Activated T-helper 1 cell treated with Interleukin-2 at 50 U/mL for 16 hours (primary cell): ENCODE measurements at places on chromosomes 13 and 19.

GRCh38 chr13:74023484-74023883, 110.7 kb downstream of the KLF12 start:
- DNase-seq = no peak

GRCh38 chr19:7565332-7565731, 29.8 kb downstream of the PNPLA6 start:
- no peak for DNase-seq

DNA sequence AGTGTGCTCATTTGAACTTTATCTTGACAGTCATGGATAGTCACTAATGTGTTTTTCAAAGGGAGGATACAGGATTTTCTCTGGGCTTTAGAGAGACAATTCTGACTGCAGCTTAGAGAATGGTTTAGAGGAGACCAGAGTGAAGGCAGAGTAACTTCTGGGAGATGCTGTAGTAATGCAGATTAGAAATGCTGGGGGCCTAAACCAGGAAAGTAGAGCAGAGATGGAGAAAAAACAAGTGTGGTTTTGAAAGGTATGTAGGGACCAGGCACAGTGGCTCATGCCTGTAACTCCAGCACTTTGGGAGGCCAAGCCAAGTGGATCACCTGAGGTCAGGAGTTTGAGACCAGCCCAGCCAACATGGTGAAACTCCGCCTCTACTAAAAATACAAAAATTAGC, 18.3 kb upstream of the CEBPA start:
- DNase-seq = no peak

DNA sequence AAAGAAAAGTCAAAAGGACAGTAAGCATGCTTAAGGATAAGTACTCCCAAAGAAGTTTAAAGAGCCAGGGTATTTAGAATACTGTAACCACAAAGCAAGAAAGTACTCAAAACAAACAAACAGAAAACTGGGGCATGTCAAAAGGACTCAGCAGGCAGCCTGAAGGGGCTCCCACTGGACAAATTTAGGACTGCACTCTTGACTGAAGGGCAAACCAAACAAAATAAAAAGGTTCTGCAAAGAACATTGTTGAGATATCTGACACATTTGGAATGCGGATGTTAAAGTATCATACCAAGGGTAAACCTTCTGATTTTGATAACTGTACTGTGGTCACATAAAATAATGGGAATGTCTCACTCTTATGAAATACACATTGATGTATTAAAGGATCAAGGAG, 157.4 kb downstream of the TNFSF13B start:
- DNase-seq = no peak

- no peak for DNase-seq
Measured at GRCh38 chr13:50800091-50800739, 43.3 kb downstream of the DLEU7 start.

GRCh38 chr19:28744014-28744413, 468.9 kb downstream of the UQCRFS1 start:
- DNase-seq = no peak

DNA sequence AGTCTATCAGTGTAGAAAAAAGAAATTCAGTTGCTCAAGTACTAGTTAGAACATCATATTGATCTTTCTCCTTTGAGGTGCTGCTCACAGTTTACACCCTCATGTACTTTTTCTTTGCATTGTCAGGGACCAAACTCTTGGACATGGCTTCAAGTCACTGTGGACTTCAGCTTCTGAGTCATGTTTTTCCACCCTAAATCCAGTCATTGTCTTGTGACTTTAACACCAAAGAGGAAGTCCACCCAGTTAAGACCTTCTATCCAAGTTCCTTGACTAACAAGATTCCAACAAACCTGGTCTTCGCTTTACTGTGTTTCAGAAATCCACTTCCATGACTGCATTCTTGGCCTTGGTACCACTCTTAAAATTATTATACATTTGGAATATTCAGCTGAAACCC, 206.7 kb upstream of the ARGLU1 start:
- no peak for DNase-seq

- no peak for DNase-seq
Measured at GRCh38 chr13:48629277-48629676, 24.5 kb upstream of the CYSLTR2 start.

GRCh38 chr13:111392486-111392885, 72.0 kb downstream of the TEX29 start:
- DNase-seq = no peak

DNA sequence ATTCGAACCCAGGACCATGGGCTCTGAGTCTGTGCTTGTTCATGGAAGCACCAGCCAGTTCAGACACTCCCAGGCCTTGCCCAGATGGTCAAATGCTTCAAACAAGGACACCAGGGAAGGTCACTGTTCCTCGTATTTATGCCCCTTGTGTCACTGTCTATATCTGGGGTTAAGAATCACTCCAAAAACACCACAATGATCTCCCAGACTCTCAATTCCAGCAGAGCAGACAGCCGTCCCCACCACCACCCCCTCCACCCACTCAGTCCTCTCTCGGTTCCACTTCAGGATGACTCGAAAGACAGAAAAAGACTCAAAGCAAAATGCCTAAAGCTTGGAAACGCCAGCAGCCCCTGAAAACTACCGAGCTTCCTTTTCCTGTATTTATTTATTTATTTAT, 79.0 kb downstream of the INSR start:
- DNase-seq = no peak

DNA sequence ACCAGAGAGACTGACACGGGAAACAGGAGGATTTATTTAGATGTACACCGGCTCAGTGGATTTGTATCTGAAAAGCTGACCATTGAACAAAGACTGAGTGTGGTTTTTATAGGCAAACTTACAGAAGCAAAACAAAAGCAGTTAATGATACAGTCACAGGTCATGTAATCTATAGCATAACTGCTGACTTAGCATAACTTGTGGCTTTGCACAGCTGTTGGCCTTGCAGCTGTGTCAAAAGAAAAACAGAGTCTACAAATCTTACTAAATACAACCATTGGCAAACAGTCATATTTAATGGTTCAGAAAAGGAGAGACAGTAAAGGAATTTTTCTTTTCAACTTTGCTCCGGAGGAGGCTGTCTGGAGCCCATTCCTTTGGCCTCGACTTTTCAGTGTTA, 2.3 kb upstream of the ILF3 start:
- DNase-seq = no peak

DNA sequence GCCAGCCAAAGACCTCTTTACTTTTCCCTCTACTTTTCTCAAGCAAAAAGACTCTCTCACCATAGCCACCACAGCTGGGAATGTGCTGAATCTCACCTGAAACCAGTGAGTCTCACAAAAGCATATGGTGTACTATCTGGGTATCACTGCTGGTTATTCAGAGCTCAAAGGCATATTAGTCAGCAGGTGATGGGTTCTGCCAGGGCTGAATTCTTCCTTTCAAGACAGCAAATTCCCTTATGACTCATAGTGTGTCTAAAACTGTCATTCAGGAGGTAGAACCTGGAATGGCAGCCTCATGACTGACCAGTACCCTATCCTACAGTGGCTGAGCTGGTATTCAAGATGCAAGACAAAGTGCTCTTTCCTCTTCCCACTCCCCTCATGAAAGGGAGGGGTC, 2859.1 kb downstream of the PCDH9 start:
- DNase-seq = no peak

DNA sequence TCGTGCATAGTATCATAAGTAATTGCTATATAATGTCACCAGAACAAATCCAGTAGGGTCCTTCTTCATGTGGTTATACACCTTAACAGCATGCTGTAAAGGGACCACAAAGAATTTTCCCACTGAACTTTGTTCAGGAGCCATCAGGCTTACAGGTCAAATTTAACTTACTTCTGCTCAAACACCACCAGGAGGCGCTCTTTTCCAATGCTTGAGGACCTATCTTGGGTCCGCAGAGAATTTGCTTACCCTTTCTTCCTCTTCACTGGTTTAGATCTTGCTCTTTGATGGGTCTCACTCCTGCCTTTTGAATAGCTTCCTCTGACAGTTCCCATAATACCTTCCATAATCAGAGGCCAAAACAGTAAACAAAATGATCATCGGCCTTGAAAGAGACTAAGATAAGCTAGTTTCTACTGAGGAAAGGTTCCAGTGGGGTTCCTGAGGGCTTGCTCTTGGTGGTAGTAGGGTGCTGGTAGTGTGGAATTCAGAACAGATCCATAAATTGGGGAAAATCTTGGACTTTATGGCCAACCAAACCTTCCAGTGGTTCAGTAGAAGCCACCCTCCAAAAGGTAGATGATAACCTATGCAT, 37.4 kb downstream of the SCGB2B2 start:
- peak; percentile 10 for DNase-seq

DNA sequence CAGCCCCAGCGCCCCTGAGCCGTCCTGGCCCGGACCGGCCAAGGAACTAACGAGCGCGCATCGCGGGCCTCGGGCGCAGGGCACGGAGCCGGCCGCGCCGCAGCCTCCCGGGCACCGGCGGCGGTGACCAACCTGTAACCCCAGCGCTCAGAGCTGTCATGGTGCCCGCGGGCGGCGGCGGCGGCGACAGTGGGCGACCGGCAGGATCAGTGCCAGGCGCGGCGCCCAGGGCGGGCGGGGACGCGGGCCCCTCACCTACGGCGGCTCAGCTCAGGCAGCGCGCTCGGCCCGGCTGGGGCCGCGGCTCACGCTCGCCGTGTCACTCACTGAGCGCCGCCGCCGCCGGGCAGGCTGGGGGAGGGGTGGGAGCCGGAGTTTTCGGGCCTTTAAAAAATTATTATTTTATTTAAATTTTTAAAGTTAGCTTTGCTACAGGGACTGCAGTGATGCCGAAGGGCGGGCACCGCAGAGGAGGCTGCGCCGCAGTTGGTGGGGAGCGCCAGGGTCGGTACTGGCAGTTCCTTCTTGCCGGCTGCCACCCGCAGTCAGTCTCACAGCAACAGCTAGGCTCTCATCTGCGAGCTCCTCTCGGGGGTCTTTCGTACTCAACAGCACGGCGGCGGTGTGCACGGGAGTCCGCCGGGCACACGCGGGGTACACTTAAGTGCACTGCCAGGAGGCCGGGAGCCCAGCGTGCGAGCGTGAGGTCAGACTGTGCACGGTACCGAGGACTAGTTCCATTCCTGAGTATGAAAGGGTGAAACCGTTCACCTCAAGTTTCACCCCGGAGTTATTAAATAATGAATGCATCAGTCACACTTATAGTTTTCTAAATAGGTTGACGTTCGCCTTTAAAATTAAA, at the start of gene NALCN:
TSS of gene NALCN (minus strand) at position 328 of the 862 bp plus-strand sequence. CDS start 17,382 bp downstream, outside the sequence.
- DNase-seq = no peak

GRCh38 chr19:40162104-40162503, 29.1 kb upstream of the MAP3K10 start:
- no peak for DNase-seq

DNA sequence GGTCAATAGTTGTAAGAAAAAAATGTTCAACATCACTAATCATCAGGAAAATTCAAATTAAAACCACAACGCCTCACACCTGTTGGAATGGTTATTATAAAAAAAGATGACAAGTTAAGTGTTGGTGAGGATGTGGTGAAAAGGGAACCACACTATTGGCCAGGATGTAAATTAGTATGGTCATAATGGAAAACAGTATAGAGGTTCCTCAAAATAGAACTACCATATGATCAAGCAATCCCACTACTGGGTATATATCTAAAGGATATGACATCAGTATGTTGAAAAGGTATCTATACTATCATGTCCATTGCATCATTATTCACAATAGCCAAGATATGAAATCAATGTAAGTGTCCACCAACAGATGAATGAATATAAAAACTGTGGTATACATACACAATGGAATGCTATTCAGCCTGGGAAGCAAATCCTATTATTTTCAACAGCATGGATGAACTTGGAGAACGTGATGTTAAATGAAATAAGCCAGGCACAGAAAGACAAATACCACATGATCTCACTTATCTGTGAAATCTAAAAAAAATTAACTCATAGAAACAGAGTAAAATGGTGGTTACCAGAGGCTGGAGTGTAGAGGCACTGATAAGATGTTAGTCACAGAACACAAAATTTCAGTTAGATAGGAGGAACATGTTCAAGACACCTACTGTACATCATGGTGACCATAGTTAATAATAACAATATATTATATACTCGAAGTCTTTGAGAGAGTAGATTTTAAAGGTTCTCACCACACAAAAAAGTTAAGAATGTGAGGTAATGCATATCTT, 56.6 kb downstream of the TBC1D4 start:
- no peak for DNase-seq

DNA sequence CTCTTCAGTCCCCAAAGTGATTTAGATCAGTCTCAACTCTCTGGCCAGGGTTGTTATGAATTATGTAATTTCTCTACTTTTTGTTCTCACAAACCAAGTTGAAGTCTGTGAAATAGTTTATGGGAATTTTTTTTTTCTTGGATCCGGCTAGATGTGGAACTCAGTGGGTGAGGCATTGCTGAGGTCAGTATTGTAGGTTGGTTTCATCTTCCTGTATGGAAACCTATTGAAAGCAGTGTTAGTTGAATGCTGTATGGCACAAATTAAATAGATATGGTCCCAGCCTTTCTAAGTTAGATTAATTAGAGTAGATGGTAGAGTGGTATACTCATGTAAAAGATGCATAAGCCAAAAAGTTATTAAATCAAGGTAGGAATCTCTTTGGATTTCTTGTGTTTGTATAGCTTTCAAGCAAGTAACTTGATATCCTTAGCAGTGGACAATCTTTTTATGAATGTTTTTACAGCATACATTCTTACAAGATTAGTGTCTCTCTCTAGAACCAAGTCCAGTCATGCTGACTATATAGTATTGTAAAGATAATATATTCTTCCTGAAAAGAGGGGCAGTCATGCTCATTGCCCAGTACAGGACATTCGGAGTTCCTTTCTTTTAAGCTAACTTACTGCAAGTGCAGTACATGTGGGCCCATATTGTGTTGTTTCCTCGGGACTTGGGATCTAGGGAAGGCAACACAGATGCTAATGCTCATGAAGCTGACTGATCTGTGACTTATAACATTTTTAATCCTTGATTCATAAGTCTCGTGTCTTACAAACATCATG, 2541.1 kb downstream of the PCDH9 start:
- DNase-seq = no peak

- no peak for DNase-seq
Measured at GRCh38 chr13:99895444-99896368, 75.9 kb downstream of the ZIC5 start.

DNA sequence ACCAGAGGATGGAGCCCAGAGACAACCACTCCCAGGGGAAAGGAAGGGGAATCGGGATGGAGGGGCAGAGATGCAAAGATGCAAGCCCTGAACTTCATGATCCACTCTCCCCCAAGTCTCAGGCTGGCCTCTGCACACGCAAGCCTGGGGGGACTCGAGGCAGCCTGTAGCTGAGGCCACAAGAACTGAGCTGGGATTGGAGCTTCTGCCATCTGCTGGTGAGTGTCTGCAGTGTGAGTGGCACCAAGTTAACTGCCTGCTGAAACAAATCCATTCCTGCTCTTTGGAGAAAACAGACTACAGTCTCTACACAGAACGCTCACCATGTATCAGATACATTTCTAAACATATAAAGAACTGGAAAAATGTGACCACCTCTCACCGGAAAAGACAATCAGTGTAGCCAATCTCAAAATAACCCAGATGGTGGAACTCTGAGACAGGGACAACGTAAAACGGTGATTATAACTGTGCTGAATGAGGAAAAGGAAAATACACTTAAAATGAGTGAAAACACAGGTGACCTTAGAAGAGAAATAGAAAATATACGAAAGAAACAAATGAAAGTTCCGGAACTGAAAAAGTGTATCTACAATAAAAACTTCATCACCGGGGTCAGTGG, 62.1 kb downstream of the KLF2 start:
- DNase-seq = peak; percentile 34

- no peak for DNase-seq
Measured at GRCh38 chr13:42926555-42926954, 65.5 kb downstream of the EPSTI1 start.

- DNase-seq = no peak
Measured at GRCh38 chr13:22773465-22773864, 407.3 kb upstream of the SGCG start.
